ENCODE measurements at places on chromosomes 13 and 19.

- DNase-seq = no peak
Observed at GRCh38 chr19:37931881-37932655, 25.1 kb downstream of the SIPA1L3 start.

- no peak for DNase-seq
Observed at GRCh38 chr13:45928843-45929242, 77.3 kb upstream of the SIAH3 start.

GRCh38 chr13:36339600-36340155 lies 6.5 kb downstream of the SPART start:
- DNase-seq = no peak

GRCh38 chr19:48968179-48968661 lies 3.1 kb downstream of the FTL start:
- DNase-seq = no peak

- DNase-seq = no peak
Observed at GRCh38 chr19:22935151-22935550, 67.8 kb downstream of the ZNF728 start.

GRCh38 chr19:17536955-17537354 lies 18.5 kb upstream of the COLGALT1 start:
- DNase-seq = no peak

Data from COLO829 (cell line).